ENCODE measurements at places on chromosomes 3 and 15.
A peak's percentile ranks its signal among the peaks of the same experiment; 100 is the strongest.

DNA sequence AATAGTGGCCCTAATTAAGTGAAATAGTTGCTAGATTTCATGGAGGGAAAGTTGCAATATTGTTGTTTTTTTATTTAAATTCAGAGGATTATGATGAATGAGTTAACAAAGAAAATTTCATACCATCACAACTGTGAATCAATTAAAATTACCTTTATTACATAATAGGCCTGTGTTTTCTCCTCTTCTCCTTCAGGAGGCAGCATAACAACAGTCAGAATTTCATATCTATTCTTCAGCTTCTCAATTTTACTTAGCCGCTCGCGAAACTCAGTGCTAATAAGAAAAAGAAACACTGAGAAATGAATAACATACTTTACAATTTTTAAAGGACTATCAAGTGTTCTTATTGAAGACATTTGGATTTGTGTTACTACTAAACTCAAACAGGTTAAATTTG lies 29.4 kb downstream of the TTC14 start:
- DNase-seq: no peak

DNA sequence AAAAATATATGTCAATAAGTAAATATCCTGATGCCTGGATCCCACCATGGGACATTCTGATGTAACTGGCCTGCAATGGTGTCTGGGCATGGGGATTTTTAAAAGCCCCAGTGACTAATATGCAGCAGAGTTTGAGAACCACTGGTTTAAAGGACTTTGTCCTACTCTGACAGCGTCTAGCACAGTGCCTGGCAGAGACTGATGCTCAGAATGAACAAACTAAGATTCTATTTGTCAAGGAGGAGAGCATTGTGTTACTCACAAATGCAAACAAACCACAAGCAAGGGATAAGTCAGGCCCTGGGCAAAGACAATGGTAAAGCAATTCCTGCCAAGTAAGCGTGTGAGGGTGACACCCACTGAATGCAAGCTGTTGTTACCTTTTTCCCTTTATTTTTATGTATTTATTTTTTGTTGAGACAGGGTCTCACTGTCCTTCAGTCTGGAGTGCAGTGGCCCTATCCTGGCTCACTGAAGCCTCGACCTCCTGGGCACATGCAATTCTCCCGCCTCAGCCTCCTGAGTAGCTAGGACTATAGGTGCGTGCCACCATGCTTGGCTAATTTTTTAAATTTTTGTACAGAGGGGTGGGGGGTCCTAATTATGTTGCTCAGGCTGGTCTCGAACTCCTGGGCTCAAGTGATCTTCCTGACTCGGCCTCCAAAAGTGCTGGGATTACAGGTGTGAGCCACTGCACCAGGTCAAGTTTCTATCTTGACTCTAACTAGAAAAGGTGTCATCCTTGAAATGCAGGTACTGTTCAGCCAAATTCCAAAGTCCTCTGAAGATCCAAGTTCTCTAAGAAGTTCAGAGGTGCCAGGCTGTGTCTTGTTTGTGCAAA lies 909 bp upstream of the GPD1L start:
- peak; percentile 48 for DNase-seq

GRCh38 chr3:41893977-41894376 lies 67.9 kb downstream of the ULK4 start:
- DNase-seq: peak; percentile 83

DNA sequence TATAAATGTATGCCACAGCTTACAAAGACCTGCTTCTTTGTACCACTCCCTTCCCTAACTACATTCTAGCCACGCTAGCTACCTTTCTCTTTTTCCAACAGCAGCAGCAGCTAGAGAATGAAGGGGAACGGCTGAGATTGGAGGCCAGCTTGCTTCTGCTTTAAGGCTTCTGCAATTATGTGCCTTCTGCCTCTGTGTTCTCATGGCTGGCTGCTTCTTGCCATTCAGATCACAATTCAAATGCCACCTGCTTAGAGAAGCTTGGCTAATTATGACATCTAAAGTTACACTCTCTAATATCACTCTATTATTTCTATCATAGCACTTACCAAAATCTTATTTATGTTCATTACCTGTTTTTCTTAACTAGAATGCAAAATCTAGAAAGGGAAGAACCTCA lies 95.2 kb downstream of the RYK start:
- no peak for DNase-seq

- no peak for DNase-seq
These were observed 73.5 kb downstream of the FGF12 start for GRCh38 chr3:192653862-192654261.

- no peak for DNase-seq
These were observed 23.2 kb downstream of the SFMBT1 start for GRCh38 chr3:53022647-53023046.

DNA sequence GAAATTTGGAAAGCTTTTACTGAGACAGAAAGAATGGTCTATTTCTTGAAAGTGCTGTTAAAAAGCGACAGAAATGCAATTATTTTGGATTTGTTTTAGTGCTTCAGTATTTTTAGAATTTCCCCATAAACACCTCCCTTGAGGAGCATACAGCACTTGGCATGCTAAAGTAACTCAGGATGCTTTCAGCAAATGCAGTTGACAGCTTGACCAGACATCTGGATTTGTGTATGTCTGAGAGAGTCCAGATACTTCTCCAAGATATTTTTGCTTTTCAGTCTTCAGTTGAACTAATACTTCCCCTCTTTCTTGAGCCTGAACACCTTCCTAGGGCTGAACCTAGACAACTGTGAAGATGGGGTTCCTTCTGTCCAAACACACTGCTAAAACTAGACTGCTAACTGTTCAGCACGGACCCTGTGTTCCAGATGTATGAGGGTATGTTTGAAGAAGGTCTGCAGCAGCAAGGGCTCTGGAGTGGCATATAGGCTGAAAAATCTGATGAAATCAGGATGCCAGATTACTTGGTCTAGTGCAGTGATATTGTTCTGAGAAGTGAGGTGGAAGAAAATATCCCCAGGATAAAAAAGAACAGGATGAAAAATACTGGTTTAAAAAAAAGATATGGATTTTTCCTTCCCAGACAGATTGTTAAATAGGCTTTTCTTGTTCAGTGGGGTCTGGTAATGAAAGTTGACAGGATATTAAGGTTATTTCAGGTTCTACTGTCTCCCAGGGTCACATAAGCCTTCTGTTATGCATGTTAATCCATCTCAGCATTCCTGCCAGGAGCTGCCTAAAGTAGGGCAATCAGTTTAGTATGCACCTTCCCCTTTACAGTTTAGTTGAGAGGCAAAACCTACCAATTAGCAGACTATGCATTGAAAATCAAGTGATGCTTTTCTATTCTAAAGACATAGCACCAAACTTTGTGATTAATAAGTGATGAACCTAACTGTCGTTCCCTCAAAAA lies 516.9 kb upstream of the TBL1XR1 start:
- peak; percentile 48 for DNase-seq

DNA sequence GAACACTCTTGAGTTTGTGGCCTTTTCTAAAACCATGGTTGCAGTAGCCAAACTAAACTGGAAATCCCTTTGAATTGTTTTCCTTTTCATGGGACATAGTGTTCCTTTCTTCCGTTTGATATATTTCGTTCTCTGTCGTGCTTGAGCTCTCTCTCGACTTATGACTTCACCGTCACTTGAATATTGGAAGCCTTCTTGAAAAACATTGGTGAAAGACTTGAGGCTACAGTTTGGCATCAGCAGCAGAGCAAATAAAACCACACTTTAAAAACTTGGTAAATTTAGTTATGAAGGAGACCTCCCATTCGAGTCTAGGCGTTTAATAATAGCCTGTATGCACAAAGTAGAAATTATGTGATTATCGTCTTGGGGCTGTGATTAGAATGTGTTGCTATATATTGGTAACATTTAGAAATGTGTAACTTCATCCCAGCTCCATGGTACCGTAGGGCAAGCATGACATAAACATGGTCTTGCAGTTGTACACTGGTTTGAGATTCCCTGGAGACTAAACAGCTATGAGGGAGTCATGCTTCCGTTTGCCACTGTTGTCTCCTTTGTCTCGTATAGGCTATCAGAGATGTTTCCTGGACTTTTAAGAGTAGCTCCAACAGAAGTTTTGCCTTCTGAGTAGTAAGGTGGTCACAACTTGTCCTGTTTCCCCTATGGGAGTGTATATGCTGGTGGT lies 122.3 kb downstream of the PTPRG start:
- DNase-seq: no peak

DNA sequence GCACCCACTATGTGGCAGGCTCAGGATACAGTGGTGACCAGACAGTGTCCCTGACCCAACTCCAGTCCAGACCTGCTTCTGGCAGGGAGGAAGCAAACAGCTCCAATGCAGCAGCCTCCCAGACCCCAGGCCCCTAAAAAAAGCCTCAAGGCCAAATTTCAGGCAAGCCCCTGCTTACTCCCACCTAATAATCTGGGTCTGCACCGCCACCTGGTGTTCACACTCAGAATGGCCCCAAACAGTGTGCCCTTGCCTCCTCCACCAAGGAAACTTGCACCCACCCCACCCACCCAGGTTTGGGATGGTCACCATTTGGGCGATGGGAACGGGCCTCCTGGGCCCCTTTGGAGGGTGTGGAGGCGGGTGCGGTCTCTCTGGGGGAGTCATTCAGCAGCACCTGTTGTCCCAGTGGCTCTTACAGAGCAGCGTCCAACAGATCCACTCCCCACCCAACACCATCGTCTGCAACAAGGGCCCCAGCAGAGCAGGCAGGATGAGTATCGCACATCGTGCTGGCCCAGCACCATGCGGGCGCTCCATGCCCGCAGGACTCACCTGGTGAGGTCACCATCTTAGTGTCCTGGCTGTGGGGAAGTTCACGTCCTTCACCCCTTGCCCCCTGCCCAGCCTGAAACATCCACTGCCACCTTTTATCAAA lies 17.3 kb downstream of the C3orf18 start:
- DNase-seq: peak; percentile 46

- no peak for DNase-seq
These were observed 414.6 kb upstream of the TBL1XR1 start for GRCh38 chr3:177611752-177612334.

- DNase-seq: no peak
These were observed 48.9 kb downstream of the RASGRF1 start for GRCh38 chr15:79041601-79042168.

DNA sequence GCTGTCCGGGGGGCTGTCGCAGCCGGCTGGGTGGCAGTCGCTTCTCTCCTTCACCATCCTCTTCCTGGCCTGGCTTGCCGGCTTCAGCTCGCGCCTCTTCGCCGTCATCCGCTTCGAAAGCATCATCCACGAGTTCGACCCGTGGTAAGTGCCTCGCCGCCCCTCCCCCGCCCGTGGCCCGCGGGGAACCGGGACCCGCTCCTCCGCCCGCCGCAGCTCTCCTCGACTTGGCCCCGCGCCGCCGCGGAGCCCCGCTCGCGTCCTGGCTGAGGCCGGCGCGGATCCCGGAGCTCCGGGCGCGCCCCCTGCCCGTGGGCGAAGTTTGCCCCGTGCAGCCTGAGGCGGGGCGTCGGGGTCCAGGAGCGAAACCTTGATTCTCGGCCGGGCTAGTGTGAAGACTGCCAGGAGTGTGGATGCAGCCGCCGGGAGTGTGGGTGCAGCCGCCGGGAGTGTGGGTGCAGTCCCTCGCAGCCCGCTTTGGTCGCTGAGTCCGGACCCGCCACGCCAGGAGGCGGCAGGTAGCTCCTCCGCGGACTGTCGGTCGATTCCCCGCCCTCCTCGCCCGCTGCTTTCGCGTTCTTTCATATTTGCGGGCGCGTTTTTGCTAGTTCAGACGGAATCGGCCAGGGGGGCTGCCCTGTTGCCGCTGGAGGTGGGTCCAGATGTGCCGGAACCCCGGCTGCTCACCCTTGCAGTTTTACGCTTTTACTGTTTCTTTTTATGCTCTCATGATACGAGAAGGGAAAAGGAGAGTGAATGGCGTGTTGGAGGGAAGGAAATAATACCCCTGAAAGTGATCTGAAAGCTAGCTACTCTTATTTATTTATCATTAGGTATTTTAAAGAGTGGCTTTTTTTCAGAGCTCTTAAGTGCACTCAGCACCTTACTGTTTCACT lies 692 bp downstream of the STT3B start:
- DNase-seq: no peak

DNA sequence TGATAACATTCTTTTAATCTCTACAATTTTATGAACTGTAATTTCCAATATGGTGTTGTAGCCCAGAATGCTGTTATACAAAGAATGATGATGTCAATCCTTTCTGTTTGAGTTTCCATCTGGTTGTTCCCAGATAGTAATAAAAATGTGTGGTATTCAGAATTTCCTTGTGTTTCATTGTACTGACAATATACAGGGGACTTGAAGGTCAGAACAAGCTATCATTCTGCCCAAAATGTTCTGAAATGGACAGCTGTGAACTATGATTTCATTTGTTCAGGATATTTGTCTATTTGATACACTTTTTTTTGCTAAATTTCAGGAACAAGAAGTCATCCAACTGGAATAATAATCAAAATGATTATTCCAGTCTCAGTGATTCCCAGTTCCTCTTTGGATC lies 40.8 kb downstream of the C3orf62 start:
- no peak for DNase-seq

DNA sequence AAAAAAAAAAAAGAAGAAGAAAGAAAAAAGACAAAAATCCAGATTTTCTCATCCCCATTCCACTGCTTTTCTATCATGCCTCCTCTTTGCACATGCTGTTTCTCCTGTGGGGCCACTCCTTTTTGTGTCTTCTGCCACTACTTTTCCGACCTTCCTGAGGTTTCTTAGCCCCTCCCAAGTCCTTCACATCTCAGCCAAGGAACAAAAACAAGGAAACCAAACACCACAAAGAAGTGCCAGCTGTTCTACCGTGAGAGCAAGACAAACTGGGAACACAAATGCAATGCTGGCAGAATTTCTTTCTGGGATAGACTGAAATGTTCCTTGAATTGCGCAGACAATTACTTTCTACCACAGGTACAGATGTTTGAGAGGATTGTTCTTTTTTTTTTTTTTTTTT lies 83.2 kb downstream of the MB21D2 start:
- no peak for DNase-seq

GRCh38 chr3:88626456-88627120 lies 476.8 kb downstream of the C3orf38 start:
- no peak for DNase-seq

DNA sequence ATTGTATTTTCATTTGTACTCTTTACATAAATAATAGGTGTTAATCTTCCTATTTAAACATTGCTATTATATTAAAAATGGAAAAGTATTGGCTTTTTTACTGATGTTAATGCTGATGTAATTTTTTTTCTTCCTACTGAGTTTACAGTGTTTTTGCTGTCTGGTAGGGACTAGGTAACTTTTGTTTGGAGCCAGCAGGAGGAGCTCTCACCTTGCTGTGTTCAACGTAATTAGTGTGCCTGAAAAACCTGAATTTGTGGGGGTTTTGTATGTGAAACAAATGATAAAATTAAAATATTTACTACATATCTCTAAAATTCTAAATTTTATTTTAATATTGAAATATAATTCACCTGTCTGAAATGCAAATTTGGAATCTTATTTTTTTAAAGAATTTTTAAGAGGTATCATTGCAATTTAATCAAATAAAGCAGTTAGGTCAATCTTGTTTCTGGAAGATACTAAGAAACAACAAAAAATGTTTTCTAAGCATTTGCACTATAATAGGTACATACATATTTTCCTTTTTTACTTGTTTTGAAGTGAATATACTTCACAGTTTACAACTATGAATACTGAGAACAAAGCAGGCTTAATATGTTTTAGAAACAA lies 48.8 kb downstream of the EPHA6 start:
- DNase-seq: peak; percentile 19

Measured in fibroblast of the aortic adventitia (primary cell).